ENCODE measurements at places on chromosomes 2 and 18.
A peak's percentile ranks its signal among the peaks of the same experiment; 100 is the strongest.

GRCh38 chr18:13566941-13567746, 159.2 kb downstream of the FAM210A start:
- peak; percentile 85 for DNase-seq

- DNase-seq, result no peak
Measured at GRCh38 chr2:650343-651310, 26.6 kb downstream of the TMEM18 start.

DNA sequence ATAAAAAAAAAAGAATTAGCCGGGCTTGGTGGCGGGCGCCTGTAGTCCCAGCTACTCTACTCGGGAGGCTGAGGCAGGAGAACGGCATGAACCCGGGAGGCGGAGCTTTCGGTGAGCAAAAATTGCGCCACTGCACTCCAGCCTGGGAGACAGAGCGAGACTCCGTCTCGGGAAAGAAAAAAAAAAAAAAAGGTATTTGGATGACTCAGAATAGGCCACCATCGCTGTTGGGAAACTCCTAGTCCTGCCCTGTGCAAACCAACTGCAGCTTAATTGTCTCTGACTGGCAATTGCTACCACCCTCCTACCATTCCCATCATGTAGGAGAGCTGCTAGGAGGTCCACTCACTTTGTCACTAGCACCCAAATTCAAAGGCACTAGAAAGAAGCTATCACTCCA, 43.5 kb downstream of the ATP8B1 start:
- no peak for DNase-seq

GRCh38 chr2:525611-526010, 151.6 kb downstream of the TMEM18 start:
- DNase-seq, result no peak

DNA sequence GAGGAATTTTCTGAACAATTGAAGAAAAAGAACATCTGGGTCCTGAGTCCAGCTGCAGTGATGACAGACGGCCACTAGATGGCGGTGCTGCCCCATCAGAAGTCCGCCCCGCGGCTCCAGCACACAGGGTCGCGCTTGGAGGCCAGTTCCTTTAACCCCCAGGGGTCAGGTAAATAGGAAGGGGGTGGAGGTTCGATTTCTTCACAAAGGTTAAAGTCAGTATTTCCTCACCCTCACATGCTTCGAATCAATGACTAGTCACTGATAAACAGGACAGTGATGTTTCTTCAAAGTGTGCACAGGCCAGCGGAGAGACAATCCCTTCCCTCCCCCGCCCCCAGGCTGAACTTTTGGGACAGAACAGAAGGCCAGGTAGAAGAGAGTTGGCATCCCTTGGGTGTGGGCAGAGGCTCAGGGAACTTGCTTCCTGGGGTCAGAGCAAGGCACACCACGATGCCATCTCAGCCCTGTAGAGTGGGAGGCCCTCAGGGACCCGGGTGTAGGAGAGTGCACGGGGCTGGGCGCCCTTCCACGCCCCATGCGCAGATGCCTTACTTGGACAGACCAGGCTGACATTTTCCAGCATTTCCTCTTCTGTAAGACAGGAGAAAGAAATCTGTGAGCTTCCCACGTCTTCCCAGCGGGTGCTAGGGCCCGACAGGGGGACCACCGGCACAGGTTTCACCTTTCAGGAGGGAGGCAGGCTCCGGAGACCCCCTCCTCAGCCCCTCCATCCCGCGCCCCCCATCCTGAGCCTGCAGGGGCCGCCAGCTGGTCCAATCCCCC, 722 bp downstream of the APOB start:
- peak; percentile 61 for DNase-seq

DNA sequence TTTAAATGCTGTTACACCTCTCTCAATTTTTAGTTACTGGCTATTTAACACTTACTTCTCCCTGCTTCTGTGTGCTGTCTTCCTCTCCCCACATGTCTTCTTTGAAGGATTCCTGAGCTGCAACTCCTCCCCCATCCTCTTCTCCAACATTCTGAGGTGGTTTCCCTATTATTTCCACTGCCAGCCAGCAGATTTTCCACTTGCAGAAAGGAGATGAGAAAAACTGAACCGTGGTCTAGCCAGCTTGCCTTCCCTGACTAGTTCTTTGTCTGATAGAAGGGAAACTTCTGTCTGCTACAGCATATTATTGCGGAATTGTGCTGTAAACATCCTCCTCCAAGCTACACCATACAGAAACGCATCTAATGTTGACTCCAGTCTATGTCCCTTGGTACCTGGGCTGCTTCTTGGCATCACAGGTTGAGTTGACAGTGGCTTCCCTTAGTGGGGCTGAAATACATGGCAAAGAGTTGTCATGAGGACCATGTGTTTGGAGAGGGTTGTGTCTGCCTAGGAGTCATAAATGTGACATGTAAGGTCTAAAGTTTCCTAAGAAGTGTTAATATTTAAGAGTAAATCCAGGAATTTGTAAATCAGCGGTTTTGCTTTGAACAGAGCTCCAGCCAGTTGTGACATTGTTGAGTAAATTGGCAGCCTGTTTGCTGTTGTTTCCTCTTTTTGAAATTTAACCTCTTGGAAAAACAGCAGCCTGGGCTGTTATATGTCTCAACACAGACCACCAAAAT, 68.3 kb upstream of the RND3 start:
- no peak for DNase-seq

GRCh38 chr2:216082805-216083204, 1.1 kb downstream of the TMEM169 start:
- no peak for DNase-seq
